ENCODE measurements at places on chromosomes 12 and 14.

DNA sequence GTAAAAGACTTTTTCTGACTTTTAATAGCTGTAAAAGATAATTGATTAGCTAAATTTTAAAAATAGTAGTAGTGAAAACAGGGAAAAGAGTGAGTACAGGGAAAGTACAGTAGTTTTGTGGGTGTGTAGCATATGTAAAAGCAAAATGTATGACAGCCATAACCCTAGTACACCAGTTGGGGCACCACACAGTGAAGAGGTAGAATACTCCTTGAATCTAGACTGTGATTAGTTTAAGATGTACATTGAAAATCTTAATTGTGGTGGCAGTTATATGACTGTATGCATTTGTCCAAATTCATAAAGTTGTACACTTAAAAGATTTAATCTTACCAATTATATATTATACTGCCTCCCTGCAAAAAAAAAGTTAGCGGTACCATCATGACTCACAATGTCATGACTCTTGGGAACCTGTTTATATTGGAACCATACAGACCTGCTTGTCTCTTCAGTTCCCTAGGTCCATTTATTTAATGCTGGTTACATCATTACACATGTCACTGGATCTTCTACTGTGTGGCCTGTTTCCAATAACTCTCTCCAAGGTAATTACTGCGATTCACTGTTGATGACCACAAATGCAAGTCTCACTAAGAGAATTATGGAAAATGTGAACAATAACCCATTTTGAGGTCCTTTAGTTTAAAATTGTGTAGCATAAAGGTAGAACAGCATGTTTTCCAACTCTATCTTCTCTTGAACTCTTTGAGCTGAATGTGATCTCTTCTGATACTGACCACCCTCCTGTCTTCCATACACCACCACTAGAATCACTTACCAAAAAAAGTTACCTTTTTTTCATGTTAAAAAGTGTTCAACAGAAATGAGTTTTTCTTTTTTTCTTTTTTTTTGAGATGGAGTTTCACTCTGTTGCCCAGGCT is 264.2 kb upstream of the AMIGO2 start:
- DNase-seq = no peak

GRCh38 chr12:91680864-91681263 is 464.8 kb downstream of the BTG1 start:
- DNase-seq = no peak

DNA sequence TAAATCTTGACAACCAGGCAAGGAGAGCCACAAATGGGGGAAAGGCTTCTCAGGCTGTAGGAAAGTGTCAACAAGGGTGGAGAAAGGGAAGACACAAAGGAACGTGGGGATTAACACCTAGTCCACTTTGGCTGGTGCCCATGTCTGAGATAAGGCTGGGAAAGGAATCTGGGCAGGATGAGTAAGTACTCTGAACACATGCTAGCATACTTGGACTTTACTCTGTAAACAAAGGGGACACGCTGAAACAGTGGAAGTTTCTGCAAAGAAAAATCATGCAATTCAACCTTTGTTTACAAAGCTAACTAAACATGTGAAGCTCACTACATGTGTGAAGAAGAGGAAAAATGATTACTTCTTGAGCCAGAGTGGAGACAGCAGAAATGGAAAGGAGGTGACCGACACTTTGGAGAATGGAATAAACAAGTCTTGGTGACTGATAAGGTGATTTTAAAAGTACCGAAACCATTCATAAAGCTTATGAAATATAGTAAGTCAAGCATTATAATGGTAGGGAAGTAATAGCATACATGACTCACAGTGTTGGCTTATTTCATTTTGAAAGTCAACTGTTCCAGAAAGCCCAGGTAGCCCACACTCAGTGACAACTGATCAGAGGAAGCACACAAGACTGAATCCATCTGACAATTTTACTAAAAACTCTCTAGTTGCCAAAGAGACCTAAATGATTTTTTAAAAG is 13.2 kb downstream of the CPNE8 start:
- no peak for DNase-seq

- no peak for DNase-seq
These were observed 137.9 kb upstream of the TMCC3 start for GRCh38 chr12:94788298-94788697.

GRCh38 chr12:25962932-25963525 is 4.5 kb downstream of the RASSF8 start:
- DNase-seq = no peak

GRCh38 chr12:111168009-111168900 is 200.6 kb downstream of the PHETA1 start:
- no peak for DNase-seq

DNA sequence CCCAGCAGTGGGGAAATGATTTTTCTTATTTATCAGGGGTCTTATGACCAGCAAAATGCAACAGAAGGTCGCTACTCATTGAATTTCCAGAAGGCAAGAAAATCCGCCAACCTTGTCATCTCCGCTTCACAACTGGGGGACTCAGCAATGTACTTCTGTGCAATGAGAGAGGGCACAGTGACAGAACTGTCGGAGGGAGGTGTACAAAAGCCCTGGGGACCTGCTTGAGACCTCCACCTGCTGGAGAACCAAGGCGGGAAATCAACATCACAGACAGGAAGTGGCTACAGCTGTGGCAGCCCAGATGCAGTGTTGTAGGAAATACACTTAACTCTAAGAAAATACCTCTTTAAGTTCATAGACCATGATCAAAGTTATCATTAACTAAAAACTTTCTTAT is 250.9 kb upstream of the OR4E1 start:
- no peak for DNase-seq

- no peak for DNase-seq
These were observed 129.4 kb upstream of the CLEC14A start for GRCh38 chr14:38385343-38385742.

Data from H1 (cell line).